ENCODE measurements at places on chromosomes 13 and 19.

DNA sequence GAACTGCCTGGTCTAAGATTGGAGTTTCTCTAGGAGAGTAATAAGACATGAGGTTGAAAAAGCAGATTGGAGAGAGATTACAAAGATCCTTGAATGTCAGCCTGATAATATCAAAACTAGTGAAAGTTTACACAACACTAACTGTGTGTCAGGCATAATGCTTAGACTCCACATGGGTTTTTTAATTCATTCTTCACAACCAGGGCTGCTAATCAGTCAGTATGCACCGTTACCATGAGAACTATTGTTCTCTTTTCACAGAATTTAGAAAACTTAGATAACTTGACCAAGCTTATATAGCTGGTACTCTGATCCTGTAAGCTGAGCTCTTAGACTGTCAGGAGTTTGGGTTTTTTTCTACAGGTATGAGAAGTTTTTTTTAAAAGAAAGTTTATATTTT, 46.6 kb upstream of the TSC22D1 start:
- no peak for DNase-seq

DNA sequence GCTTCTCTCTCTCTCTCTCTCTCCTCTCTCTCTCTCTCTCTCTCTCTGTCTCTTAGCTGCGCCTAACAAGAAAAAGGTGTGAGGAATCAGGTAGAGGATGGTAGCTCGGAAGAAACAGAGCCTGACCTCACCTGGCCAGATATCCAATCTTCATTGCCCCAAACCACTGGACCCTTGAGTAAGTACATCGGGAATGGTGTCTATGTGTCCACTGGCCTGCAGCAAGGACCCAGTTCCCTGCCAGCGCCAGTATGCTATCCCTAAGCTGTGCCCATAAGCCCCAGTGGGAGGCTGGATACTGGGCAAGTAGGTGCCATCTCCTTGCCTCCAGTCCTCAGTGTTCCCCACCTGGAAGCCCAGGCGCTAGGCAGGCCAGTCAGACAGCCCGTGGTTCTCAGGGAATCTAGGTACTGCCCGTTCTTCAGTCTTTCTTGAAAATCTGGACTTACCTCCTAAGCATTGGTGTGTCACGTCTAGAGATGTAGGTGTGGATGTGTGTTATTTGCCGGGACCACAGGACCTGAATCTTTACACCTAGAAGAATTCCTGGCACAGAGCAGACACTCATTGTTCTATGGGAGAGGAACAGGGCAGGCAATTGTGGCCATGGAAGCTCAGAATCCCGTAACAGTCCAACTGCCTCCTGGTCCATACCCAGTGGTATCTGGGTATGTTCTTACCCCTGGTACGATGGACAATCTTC, 7.3 kb downstream of the URAD start:
- DNase-seq: no peak

DNA sequence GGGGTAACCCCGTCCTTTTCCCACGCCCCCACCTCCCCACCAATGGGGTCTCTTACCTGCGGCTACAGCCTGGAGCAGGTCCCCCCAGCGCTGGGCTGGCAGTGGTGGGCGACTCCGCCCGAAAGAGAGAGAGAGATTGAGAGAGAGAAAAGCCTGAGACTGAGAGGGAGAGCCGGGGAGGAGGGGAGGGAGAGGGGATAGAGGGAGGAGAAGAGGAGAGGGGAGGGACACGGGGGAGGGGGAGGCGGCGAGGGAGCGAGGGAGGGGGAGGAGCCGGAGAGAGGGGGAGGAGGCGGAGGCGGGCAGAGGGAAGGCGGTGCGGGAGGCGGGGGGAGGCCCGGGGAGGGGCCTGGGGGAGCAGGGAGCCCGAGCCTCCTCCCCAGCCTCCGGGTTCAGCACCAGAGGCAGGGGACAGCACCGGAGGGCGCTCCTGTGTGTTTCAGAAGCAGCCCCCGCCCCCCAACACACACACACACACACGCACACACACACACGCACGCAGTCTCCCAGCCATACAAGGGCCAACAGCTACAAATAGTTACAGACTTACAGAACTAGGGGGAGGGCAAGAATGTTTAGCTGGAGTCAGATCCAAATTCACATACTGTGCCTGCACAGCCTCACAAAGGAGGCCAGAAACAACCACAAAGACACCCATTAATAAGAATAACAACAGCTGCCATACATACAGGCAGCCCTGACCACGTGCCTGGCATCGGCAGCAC, at the start of gene SLC8A2:
Gene SLC8A2 (minus strand): TSS at position 161 of the 725 bp plus-strand sequence. CDS start 5,490 bp downstream, outside the sequence.
- peak; percentile 46 for DNase-seq

DNA sequence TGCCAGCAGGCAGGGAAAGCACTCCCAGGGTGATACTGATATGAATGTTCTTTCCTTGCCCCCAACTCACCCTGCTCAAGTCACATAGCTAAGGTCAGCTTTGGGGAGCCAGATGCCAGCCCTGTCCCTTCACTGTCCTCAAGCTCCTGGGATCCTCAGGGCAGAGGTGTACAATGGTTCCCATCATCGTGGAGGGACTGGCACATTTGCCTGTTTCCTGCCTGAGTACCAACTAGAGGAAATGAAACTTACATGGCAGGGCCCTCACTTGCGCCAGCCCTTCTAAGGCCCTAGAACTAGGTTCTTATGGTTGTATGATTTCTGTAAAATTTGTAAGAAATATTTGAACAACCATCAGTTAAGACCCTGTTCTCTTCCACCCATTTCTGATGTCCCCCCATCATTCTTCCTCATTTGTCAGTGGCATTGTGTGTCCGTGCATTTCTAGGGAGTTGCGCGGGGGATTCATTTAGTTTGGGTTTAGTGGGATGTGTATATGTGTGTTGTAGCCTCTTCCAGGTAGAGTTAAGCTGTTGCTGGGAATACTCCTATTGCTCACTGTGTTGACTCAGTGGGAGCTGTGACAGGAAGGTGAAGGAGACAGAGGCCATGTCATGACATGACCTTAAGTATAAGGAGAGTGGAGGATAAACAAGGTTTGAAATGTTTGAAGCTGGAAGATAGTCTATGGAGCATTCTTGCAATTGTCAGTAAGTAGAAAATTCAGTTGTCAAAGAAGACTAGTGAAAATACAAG, 41.3 kb upstream of the RCBTB2 start:
- DNase-seq: no peak

DNA sequence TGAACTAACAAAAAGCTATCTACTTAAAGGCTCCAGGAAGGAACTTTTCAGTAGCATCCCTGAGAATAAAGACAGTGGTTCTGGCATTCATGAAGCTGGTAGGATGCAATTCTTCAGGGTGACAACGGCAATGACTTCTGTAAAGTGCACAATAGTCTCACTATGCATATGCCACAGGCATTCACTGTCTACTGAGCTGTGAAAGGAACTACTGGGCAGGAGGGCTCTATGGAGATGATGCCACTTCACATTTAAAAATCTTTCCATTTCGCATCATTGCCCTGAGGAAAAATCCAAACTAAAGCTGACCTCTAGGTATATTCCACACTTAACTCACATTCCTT, 2020.6 kb upstream of the PCDH20 start:
- no peak for DNase-seq

- DNase-seq: no peak
Measured at GRCh38 chr13:41608111-41608838, 150.9 kb downstream of the RGCC start.

- no peak for DNase-seq
Measured at GRCh38 chr13:45258334-45258675, 57.5 kb upstream of the KCTD4 start.

DNA sequence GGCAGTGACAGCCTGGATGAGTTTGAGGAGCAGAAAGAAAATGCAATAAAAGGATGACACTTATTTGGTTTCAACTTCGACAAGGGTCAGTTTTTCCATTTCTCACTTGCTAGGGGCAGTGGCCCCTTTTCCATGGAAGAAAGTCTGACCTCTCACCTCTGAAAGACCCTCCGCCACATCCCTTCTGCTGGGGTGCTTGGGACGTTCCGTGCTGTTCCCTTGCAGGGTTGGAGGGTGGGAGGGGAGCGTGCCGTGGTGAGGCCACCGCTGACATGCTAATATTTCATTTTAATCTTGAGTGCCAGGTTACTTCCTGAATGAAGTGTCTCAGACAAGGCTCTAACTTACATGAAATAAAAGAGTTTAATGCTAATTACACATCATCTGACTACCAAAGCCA, 5.2 kb upstream of the ZNF536 start:
- no peak for DNase-seq

GRCh38 chr13:45198924-45199323, 1.9 kb downstream of the KCTD4 start:
- no peak for DNase-seq

DNA sequence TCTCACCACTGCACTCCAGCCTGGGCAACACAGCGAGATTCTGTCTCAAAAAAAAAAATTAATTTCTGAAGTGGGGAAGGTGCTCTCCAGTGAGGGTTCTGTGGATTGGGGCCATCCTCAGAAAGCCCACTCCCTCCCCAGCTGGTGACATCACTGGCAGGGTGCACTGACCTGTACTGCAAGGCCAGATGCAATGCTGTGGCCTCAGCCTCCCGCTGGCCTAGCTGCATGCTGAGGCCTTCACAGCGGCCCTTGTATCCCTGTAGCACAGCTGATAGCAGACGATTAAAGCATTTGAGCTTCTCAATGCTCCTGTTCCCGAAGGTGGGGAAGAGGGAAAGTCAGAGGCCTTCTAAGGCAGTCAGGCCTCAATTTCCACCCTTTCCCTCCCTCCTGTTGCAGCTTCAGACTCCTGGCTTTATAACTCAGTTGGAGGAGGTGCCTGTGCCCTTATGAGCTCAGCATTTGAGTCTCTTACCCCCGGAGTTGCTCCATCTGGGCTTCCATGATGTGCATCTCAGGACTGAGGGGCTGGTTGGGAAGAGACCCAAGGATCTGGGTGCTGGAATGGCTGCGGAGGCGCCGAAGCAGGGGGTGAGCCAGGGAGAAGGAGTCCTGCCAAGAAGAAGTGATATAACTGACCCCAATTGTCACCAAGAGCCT, 5.3 kb downstream of the USHBP1 start:
- DNase-seq: no peak
